HuH-7 (cell line): ENCODE measurements at places on chromosomes 7 and 10.

DNA sequence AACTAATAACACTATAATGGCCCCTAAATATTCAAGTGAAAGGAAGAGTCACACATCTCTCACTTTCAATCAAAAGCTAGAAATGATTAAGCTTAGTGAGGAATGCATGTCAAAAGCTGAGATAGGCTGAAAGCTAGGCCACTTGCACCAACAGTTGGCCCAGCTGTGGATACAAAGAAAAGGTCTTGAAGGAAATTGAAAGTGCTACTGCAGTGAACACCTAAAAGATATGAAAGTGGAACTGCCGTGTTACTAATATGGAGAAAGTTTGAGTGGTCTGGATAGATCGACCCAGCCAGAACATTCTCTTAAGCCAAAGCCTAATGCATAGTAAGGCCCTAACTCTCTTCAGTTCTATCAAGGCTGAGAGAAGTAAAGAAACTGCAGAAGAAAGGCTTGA lies 12.1 kb upstream of the SNX13 start:
- no peak for DNase-seq

DNA sequence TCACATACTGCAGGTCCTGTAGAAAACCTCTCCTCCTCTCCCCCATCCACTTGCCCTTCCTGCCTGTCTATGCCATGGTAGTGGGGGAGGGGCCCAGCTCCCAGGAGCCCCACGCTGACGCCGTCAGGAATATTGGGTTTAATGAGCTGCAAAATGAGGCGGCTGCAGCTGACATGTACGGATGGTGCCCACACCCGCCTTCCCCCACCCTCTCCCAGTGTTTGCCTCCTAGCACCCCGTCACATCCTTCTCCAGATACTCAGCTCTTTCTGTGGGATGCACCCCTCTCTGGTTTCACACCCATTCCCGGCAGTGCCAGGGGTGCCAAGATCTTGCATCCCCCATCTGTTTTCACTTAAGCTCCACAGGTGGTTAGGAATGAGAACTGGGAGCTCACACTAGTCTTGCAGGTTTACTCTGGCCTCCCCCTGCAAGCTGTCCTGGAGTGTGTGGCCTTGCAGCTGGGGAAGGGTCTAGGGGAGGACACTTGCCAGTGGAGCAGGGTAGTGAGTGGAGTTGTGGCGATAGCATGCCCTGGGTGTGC lies 26.1 kb downstream of the GBX1 start:
- no peak for DNase-seq

DNA sequence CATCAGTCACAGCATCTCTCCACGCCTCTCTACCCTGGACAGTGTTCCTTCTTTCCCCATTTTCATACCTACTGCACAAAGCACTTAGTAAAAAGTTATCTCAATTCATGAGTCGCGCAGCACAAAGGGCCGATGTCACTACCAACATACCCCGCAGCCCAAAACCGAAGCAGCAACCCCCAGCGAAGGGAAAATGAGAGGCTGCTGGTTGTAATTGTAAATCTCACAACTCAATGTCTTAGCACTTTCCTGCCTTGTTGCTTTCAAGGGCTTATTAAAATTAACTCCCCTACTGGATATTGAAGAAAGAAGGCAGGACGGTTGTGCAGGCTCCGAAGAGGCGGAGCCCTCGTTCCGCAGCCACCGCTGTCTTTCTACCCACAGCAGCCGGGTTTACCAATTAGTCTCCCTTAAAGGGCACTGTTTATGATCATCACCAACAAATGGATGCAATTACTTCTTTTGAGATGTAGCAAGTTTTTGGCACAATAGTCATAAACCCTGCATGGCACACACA lies 6.5 kb downstream of the DIP2C start:
- no peak for DNase-seq

DNA sequence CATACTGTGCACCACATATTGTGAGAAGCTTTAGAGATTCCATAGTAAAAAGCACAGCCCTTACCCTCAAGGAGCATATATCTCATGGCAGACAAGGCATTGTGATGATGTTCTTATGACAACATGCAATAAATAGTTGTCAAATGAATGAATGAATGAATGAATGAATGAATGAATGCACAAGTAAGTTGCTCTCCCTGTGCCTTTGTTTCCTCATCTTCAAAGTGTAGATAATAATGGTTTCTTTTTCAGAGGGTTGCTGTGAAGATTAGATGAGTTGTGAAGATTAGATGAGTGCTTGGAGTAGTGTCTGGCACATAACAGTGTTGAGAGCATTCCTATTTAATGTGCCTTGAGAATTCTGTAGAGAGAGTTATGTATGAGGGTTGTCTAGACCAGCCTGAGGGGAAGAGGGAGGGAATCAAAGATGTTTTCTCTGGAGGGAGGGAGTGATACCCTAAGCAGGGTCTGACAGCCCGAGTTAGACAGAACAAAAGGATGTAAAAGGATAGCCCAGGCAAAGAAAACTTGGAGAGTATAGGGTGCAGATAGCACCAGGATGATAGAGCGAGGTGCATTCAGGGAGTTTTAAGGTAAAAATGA lies 217.2 kb downstream of the RELN start:
- DNase-seq: no peak

DNA sequence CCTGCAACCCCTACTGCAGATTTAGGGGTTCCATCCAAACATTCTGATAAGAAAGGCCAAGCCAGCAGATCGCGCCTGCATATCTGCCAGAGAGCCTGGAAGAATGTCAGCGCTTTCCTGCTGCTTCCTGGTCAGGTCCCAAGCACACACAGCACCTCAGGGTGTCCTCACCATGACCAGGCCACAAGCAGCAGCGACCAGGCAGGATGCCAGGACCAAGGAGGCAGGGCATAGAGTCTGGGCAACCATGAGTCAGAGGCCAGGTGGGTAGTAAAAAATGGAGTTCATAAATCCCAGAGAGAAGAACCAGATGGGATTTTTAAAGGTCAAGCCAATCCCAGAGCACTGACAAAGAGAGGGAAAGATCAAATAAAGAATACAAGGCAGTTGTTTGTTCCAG lies 5.5 kb upstream of the FAM131B start:
- DNase-seq: no peak

GRCh38 chr7:116545411-116545993 lies 20.7 kb downstream of the CAV1 start:
- no peak for DNase-seq

- DNase-seq: peak; percentile 12
These were observed 420 bp upstream of the KLHL7 start for GRCh38 chr7:23105086-23105643.

DNA sequence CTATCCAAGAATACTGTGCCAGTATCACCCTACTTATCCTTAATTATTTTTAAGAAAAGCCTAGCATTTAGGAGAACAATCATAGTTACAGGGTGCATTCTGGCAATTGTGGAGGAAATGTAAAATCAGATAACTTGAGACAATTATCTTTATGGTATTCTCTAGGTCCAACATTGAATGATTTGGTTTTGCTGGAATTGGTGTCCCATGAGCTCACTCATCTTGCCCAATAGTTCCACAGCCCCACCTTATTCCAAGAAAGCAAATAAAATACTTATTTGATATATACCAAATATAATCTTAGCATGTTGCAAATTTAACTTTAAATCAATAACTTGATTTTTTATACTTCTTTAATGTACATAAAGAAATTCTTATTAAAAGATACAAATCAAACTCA lies 65.3 kb downstream of the DGKB start:
- DNase-seq: no peak

- no peak for DNase-seq
These were observed 22.2 kb upstream of the TPST1 start for GRCh38 chr7:66182920-66183319.

DNA sequence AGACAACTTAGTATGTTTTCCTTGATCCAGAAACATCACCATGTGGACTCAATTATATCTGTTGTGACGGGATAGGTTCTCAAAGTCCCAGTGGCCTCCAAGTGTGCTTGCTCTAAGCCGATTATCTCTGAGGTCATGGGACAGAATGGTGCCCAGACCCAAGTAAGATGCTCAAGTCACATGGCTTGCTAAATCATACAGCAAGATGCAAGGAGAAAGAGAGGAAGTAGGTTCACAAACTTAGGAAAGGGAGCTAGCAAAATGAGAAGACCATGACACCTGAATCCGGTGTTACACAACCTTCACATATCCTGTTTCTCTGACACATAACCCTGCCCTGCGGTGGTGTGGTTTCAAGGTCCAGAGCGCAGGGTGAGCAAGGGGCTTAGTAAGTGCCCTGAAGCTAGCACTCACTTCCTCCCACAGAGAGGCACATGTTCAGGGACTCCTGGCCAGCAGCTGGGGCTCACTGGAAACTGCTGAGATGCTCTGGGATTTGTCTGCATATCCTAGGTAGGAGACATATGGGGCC lies 590.9 kb upstream of the ANKRD30A start:
- peak; percentile 18 for DNase-seq

GRCh38 chr7:112986256-112987031 lies 100.2 kb downstream of the GPR85 start:
- DNase-seq: no peak
